Effector CD8-positive, alpha-beta T cell (primary cell): ENCODE measurements at places on chromosomes 7 and 10.
A peak's percentile ranks its signal among the peaks of the same experiment; 100 is the strongest.

DNA sequence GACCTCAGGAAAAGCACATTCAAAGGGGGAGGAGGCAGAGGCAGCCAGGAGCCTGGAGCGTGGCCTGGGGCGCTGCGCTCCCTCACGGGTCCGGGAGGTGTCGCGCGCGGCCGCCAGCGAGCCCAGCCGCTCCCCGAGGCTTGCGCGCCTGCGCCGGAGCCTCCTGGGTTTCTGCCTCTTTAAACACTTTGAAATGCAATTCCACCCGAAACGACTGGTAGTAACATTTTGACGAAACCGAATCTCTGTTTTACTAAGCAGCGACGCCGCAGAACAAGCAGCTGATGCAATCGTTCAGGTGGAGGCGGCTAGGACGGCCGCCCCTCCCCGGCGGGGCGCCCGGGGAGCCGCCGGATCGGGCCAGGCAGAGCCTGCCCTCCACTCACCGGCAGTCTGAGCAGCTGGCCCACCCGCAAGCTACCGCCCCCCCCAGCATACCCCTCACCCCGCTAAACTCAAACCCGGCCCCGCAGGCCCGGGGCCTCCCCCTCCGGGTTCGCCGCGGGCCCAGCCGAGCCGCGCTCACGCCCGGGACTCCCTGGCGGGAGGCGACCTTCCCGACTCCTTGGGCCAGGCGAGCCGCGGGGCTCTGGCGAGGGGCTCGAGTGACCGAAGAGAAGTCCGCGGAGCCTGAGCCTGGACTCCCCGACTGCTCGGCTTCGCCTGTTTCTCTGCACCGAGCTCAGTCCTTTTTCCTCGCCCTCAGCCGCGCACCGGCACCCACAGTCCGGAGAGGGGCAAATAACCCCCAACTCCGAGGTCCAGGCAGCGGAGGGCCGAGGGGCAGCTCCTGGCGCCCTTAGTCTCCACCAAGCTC, 3.2 kb downstream of the MKX start:
- DNase-seq: peak; percentile 51

DNA sequence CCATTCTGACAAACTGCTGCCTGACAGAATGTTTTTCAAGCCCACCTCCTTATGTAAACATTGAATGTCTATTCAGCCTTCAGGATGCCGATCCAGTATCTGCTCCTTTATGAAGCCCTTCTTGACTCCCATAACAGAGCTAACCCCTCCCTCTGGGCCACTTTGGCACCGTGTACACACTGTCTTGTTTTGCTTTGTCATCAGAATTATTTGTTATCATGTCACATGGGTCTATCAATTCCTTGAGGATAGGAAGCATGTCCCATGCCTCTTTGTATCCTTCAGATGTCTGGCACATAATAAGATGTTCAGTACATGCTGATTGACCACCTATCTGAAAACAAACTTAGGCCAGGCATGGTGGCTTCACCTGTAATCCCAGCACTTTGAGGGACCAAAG, 92.3 kb downstream of the PRLHR start:
- DNase-seq: no peak

DNA sequence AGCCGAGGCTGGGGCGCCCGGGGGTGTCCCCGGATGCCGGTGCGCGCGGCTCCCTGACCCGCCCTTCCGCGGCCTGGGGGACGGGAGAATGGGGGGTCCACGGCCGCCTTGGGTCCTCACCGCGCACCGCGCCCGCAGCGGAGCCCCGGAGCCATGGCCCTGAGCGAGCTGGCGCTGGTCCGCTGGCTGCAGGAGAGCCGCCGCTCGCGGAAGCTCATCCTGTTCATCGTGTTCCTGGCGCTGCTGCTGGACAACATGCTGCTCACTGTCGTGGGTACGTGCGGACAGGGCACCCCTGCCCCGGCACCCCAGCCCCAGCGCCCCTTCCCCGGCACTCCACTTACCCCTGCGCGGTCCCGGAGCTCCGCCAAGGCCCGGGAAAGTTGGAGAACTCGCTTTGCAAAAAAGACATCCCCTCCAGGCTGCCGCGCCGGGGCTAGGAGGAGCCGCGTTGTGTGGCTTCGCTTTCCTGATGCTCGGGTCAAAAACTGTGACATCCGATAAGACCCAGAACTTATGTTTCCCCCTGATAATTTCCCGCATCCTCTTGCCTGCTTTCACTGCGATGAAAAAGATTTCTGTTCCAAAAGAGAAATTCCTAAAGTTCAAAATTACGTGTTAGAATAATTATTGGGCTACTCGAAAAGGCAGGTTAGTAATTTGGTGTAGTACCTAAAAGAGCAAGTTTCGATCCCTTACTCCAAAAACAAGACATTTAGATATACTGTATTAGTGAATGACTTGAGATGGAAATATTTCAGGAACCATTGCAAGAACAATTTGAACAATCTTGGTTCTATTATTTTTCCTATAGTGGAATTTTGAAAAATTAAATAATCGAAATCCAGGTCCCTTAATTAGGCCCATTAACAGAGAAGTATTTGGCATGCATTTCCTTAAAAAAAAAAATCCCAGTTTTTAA, 888 bp downstream of the SLC18A2 start:
- DNase-seq: no peak

DNA sequence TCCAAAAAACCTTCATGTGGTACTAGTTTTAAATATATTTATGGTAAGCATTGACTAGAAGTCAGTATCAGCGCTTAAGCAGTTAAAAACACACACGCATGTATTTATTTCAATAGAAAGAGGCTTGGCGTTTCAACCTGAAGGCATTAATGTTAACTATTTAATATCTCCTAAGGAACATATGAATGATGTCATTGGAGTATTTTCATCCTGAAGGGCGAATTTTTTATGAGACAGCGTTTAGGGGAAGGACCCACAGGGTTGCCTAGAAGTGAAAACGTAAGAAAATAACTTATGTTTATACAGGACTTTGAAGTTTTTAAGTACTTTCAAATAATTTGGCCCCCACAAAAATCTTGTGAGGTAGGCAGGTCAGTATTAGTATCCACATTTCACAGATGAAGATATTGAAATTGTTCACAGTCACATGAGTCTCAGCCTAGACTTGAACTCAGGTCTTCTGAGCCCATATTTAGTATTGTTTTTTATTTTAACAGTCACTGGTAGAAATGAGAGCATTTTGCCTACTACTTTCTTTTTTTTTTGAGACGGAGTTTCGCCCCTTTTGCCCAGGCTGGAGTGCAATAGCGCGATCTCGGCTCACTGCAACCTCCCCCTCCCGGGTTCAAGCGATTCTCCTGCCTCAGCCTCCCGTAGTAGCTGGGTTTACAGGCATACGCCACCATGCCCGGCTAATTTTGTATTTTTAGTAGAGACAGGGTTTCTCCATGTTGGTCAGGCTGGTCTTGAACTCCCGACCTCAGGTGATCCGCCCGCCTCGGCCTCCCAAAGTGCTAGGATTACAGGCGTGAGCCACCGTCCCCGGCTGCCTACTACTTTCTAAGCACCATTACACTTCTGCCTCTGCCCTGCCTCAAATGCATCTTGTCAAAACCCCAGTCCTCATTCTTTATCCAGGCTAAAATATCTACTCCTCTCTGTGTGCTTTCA, 1.8 kb downstream of the SLK start:
- no peak for DNase-seq

DNA sequence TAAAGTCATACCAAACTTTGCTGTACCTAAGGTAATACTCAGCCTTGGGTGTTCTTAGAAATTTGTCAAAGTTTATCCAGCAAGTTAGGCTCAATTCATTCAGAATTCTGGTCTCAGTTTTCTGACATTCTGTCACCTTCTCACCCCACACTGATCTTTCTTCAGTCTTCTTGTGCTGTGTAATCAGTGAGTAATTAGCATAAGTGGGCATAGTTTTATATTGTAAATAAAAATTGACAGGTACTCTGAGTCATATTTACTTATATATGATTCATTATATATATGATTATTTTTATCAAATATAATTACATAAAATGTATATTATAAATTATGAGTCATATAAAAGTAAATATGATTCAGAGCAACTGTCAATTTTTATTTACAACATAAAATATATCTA, 170.9 kb upstream of the MAGI2 start:
- DNase-seq: no peak

- DNase-seq: no peak
These were observed 28.6 kb downstream of the SMKR1 start for GRCh38 chr7:129530795-129531391.

- DNase-seq: no peak
These were observed 95.2 kb upstream of the DNAAF5 start for GRCh38 chr7:631291-631711.

DNA sequence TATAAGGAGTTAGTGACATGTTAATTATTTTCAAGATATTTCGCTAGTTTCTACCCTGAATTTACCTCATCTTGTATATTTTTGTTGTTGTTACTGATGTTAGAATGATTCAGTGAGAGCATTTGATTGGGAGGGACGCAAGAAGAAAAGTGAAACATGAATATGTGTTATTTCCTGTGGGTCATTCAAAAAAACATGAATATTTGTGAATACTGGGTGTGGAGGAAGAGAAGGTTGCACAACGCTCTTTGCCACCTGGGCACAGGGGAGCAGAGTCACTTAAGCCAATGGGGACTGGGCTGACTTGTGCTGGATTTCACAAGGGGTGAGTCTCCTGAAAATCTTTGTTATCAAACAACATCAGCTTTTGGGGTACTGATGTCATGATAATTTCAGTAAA, 39.5 kb downstream of the AGK start:
- no peak for DNase-seq

- DNase-seq: no peak
These were observed 6.2 kb downstream of the ZYX start for GRCh38 chr7:143387156-143387975.
